Hematopoietic multipotent progenitor cell treated with erythropoietin and hydrocortisone succinate and interleukin-3 and kit ligand, for 8 days (in vitro differentiated cells): ENCODE measurements at places on chromosomes 2 and 18.

- DNase-seq, result peak; percentile 98
These were observed 2.0 kb upstream of the UBE2F start for GRCh38 chr2:237964578-237965404.

- no peak for DNase-seq
These were observed 76.3 kb upstream of the SEC11C start for GRCh38 chr18:59063300-59063906.

- DNase-seq, result no peak
These were observed 9.1 kb downstream of the THNSL2 start for GRCh38 chr2:88179228-88179679.

GRCh38 chr18:73318739-73319479, 451.1 kb upstream of the NETO1 start:
- no peak for DNase-seq

DNA sequence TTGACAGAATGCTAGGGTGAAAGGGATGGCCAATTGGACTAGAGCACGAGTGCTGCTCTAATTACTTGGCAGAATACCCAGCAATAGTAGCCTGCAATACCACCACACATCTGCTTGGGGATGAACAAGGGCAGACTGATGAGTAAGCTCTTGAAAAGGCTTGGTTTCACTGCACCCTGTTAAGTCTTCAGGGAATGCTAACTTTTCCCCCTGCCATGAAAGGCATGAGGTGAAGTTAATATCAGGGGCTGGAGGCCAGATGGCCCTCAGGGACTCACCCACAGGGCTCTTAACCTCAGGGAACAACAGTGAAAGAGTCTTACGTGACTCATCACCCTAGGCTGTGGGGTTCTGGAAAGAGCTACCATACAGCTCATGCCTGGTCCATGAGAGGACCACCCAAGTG, 51.7 kb upstream of the MYL1 start:
- DNase-seq, result no peak

- no peak for DNase-seq
These were observed 14.5 kb downstream of the CREG2 start for GRCh38 chr2:101372792-101373191.

GRCh38 chr2:155980941-155981560, 351.5 kb downstream of the NR4A2 start:
- no peak for DNase-seq

DNA sequence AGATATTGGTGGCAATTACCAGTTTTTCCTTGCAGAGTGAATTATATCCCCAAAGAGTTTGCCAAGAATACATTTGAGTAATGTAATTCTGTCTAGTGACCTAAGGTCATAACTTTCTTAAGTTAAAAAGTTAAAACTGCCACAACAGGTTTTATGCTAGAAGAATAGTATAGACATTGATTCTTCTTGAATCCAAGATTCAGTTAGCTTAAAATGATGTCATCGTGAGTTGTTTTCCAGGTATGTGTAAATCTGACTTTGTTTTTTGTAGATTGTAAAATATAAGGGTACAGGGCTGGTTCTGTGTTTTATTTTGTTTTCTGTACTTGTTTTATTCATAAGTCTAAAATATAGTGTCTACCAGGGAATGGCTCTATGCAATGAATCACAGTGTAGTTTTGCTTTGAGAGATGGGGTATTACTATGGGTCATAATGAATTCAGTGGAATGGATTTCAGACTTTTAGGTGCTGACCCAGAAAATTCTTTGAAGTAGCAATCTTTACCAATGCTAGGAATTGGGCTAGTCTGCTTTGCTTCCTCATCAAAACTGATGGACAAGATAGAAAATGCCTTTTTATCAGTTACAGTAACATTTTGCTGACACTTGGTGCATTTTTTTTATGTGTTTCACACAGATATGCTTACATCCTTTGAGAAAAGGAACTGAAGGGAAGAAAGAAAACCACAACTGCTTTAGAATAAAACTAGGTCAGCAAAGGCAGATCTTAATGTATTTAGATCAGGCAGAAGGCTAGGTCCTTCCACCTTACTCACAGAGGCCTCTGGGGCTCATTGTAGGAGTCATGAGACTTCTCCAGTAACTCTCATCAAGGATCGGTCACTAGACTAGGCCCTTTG, 20.8 kb upstream of the MGAT5 start:
- DNase-seq, result no peak

DNA sequence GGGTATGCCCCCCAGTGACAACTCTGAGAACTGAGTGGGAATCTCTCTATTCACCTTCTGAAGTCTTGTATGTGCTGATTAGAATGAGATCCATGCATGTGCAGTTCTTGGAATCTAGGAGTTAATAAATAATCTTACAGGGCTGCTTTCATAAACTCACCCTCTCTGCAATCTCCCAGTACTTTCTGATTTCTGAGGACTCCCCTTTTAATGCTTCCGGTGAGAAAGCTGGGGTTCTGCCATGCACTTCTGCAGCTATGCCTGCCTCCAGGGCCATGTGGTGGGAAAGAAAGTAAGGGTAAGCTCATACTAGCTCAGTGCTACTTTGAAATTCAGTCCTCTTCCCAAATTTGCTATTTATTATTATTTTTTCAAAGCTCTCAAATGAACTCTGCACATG, 432.9 kb downstream of the MTX2 start:
- no peak for DNase-seq

DNA sequence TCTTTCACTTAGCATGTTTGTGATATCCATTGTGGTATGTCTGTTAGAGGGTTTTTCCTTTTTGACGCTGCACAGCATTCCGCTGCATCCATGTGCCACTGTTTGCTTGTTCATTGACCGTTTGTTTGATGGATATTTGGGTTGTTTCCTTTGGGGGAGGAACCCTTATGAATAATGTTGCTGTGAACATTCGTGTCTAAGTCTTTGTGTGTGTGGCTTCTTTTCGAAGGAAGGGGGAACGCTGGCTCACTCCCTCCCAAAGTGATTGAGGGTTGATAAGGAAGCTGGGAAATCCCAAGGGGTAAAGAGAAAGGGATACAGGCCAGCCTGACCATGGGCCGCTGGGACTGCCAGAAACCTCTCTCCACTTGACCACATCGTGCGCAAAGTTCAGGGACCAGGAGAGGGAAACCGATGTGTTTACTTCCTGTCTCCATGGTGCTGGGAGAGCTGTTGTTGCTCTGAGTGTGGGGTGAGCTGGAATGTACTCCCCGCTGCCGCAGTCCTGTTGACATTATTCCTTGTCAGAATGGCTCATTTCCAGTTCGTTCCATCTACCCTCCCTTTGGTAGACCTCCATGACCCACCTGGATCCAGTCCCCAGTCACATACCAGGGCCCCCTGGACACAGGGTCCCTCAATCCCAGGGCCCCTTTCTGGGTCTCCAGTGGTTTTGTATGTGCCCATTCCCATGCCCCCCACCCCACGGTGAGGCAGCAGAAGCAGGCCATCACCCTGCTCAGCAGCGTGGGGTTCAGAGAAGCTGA, 39.6 kb downstream of the HS1BP3 start:
- no peak for DNase-seq

DNA sequence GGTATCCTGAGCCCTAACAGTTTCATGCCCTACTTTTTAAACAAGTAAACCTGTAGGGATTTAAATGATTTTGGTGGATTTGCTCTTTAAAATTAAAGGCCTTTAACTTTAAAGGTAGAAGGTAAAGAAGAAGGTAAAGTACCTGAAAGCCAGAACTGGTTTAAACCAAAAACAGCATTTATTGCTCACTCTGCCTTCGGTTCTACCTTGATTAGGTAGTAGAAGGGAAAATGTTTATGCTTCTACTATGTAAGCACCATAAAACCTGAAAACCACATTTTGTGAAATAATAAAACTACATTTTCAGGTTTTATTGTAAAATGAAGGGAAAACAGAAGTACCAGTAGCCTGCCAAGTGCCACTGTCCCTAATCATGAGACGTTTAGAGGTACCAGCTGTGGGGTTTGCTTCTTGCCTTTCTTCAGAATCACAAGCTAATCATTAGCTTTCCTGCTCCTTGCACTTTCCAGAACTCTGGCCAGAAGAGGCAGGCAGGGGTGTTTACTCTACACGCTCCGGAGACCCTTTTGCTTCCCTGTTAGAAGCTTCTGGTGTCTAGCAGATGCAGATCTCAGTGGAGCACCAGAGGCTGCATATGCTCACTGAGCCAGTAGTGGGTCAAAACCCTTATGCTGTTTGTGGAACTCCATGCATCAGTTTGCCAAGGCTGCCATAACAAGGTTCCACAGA, 33.3 kb downstream of the RPIA start:
- DNase-seq, result no peak

GRCh38 chr18:59301929-59302328, 16.5 kb downstream of the CPLX4 start:
- DNase-seq, result no peak

- no peak for DNase-seq
These were observed 62.0 kb upstream of the POMC start for GRCh38 chr2:25230198-25230947.

DNA sequence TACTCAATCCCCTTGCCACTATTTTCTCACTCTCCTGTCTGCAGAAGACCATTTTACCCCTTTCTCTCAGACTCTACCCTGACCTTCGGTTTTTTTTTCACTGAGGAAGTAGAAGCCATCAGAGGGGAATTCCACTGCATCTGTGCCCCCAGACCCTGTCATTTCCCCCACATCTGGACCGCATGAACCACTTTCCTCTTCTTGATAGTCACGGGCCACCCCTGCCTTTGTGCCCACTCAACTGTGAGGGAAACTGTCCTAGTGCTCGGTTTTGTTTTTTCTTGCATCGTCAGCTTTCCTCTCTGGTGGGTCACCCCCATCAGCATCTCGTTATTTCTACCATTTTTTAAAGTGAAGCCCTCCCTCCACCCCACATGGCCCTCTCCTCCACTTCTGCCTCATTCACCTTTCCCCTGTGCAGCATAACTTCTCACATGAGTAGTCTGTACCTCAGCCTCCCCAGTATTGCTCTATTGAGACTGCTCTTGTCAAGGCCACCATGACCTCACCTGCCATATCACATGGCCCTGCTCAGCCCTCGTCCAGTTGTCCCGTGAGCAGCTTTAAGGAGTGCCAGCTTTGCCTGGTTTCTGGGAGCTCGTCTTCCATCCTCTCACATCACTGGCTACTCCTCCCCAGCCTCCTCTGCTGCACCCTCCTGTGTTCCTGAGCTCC, 32.4 kb downstream of the TMEM87B start:
- no peak for DNase-seq

GRCh38 chr2:151363709-151364108, 6.3 kb downstream of the TNFAIP6 start:
- no peak for DNase-seq

GRCh38 chr2:43791035-43791765, 17.4 kb downstream of the DYNC2LI1 start:
- DNase-seq, result no peak

- peak; percentile 42 for DNase-seq
These were observed 458 bp downstream of the HYCC2 start for GRCh38 chr2:201070948-201071478.

GRCh38 chr2:177243476-177243875, 21.1 kb downstream of the NFE2L2 start:
- no peak for DNase-seq

DNA sequence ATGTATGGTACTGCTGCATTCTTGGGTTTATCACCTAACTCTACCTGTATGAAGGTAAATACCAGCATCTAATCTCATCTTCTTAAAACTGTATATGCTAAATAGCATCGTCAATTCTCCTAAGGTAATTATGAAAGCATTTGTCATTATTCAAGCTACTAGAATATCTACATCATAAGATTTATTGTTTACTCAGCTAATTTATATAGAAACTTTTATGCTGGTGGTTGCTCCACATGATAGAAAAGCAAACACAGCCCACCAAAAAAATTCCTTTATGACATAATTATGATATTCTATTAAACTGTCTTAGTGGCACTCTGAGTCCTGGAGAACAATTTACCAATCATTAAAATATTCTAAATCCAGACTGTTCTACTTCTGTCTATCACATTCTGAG, 1226.1 kb upstream of the NRXN1 start:
- no peak for DNase-seq

DNA sequence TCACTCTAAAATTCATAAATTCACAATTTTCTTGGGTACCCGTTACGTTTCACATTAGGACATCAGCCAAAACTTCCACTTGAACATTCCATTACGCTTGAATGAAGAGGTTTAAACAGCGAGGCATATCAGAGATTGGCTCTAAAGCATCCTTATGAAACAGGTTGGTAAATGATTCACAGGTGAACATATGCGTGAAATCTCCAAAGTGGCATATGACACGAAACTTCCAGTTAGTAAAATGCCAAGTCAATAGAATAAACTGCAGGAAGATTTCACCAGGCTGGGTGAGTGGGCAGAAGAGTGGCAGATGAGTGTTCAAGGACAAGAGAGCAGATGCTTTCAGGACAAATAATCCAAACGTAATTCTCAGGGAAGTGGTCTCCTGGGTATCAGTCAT, 33.9 kb upstream of the GLS start:
- DNase-seq, result no peak

DNA sequence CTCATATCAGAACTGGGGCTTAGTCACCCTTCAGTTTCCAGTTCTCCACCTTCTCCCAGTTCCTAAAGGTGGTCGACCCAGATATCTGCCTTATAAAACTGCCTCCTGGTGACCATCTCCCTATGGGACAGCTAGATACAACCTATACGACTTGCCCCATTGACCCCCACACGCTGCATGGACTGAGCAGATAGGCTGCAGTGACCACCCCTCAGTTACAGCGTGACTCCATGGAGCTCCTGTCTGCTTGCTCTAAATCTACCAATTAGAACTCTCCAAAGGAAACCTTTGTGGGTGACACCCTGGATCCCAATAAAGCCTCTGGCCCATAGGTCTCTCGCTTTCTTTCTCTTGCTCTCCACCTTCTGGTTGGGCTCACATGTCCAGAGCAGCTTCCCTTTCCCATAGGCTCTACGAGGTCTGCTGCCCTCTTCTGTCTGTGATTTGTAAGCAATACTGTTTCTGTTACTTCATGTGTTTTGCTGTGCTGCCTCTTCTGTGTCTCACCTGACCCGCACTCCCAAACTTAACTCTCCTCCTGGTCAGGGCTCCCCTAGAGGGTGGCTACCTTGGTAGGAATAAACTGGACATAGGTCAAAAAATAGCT, 971.3 kb upstream of the FAM98A start:
- DNase-seq, result no peak

- DNase-seq, result no peak
These were observed 21.5 kb downstream of the PKP4 start for GRCh38 chr2:158478237-158478636.

DNA sequence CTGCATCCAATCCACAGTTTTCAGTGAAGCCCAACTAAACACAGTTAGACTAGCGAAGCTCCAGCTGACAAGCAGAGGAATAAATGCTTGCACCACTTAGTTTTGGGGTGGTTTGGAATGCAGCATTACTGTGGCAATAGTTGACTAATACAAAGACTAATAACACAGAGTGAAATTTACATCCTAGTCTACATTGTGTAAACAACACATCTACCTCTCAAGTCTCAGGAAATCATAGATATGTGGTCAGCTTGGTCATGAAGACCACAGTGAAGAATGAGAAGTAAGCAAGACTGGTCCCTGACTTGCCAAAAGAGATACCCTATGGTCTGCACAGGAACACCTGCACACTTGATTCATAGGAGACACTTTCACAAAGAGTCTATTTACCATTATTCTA, 155.1 kb upstream of the TANK start:
- no peak for DNase-seq

GRCh38 chr2:15198051-15198450, 363.1 kb downstream of the NBAS start:
- no peak for DNase-seq

GRCh38 chr2:52141076-52141475, 1109.1 kb upstream of the NRXN1 start:
- no peak for DNase-seq

GRCh38 chr18:31789409-31789808, 28.7 kb upstream of the SLC25A52 start:
- DNase-seq, result no peak

GRCh38 chr2:240469740-240470139, 34.3 kb downstream of the GPC1 start:
- no peak for DNase-seq
